ENCODE measurements at places on chromosomes 1 and 21.

- DNase-seq, result no peak
These were observed 8.4 kb upstream of the GPR153 start for GRCh38 chr1:6269296-6269695.

DNA sequence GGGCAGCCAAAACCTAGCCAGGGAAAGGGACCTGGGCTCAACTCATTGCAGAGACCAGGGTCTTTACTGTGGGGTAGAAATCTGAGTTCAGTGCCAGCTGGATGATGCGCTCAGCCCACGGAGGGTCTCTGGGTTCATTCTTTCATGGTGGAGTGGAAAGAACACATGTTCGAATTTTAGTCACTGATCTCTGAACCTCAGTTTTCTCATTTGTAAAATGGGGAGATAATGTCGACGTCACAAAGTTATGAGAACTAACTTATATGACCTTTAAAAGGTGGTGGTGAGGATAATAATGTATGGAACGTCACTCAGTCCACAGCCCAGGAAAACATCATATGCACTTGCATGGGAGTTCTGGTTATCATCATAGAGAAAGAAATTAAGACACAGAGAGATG, 1.2 kb upstream of the TAL1 start:
- DNase-seq, result no peak

- DNase-seq, result peak; percentile 36
These were observed 24.4 kb upstream of the TMEM54 start for GRCh38 chr1:32925403-32926162.

- no peak for DNase-seq
These were observed 46.9 kb downstream of the SLX9 start for GRCh38 chr21:44986471-44987291.

DNA sequence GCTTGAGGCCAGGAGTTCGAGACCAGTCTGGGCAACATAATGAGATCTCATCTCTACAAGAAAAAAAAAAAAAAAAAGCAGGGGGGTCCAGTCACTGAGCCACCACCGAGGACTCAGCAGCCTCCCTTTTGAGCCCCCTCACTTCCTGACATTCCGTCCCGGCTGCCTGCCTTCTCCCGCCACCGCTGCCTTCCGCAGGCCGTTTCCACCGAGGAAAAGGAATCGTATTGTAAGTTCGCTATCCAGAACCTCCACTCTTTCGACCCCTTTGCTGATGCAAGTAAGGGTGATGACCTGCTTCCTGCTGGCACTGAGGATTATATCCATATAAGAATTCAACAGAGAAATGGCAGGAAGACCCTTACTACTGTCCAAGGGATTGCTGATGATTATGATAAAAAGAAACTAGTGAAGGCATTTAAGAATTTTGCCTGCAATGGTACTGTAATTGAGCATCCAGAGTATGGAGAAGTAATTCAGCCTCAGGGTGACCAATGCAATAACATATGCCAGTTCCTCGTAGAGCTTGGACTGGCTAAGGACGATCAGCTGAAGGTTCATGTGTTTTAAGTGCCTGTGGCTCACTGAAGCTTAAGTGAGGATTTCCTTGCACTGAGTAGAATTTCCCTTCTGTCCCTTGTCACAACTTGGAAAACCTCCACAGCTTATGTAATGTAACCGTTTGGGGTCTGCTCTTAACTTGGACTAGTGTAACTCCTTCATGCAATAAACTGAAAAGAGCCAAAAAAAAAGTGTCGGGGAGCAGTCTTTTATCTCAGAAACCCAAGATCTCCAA, 55.6 kb downstream of the GLUL start:
- DNase-seq, result no peak

DNA sequence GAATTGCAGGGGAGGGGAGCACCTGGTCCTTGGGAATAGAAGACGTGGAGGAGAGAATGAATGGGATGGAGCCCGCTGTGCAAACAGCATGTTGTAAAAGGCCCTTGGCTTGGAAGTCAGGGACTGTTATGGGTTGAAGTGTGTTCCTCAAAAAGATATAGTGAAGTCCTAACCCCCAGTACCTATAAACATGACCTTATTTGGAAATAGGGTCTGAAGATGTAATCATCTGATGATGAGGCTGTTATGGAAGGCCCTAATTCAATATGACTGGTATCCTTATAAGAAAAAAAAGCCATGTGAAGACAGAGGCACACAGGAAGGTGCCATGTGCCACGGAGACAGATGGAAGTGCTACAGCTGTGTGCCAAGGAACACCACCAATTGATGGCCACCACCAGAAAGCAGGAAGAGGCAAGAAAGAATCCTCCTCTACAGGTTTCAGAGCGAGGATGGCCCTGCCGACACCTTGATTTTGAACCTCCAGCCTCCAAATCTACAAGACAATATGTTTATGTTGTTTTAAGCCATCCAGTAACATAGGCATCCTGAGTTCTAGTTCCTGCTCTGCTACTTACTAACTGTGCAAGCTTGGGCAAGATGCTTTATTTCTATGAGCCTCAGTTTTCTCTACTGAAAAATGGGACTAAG, 51.2 kb downstream of the LRRN2 start:
- DNase-seq, result no peak

Measured in amniotic epithelial cell (primary cell).